ENCODE measurements at places on chromosomes 2 and 18.

- no peak for DNase-seq
These were observed 63.8 kb upstream of the RPL31 start for GRCh38 chr2:100938031-100939026.

DNA sequence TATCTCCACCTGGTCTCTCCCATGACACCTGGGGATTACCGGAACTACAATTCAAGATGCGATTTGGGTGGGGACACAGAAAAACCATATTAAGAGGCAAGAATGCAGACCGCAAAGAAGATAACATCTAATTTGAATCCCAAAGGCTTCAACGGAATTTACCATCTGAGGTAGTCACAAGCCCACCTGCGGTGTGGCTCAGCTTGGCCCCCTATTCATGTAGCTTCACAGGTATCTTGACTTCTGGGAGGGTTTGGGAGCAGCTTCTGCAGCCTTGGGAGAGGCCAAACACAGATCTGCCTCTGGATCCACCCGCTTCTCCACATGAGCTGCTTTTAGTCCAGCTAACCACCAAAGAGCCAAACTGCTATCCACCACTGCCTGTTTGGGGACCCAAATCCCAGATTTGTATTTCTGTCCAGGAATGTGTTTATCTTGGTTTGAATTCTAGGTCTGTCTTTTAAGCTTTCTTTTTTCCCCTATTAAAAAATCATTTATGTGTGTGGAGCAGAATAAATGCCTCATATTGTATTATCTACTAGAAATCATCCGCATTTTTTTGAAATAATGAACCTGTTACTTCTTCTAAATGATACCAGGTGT is 247.6 kb downstream of the DLGAP1 start:
- DNase-seq, result no peak

DNA sequence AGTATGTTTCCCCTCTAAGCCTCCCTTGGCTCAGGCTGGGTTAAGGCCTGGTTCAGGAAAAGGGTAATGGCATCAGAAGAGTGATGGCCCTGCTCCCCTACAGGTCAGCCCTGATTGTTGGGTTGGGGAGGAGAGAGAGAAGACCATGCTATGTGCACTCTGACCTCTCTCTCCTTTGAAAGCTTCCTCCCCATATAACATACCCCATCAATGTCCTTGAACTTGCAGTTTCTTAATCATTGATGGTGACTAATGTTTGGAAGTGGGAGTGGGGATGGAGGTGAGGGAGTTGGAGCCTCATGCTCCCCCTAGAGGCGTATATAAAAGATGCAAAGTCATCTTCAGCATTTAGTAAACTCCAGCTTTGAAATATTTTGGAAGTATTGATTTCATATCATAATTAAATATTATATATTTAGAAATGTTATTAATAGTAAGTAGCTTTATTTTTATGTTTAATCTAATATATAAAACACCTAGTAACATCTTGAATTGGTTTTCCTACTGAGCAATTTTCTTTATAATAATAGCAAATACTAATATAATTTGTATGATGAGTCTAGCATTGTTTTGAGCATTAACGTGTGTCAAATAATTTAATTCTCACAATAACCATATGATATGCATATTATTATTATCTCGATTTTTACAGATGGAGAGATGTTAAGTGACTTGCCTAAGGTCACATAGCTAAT is 8.8 kb downstream of the PLCL1 start:
- no peak for DNase-seq

DNA sequence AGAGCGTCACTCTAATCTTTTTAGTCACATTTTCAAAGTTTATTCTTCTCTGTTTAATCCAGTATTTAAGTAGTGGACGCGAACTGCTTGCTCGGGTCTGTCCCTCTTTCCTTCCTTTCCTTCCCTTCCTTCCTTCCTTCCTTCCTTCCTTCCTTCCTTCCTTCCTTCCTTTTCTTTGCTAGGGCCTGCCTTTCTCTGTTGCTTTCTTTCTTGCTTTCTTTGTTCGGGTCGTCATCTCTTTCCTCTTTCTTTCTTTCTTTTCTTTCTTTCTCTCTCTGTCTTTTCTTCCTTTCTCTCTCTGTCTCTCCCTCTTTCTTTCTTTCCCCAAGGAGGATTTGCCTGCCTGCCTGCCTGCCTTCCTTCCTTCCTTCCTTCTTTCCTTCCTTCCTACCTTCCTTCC is 3.0 kb upstream of the ACKR3 start:
- no peak for DNase-seq

- DNase-seq, result no peak
These were observed 219.0 kb downstream of the SH3BP4 start for GRCh38 chr2:235170536-235171521.

GRCh38 chr2:178101321-178102079 is 10.7 kb upstream of the RBM45 start:
- no peak for DNase-seq

GRCh38 chr2:240989451-240990265 is 8.8 kb upstream of the SNED1 start:
- DNase-seq, result no peak

DNA sequence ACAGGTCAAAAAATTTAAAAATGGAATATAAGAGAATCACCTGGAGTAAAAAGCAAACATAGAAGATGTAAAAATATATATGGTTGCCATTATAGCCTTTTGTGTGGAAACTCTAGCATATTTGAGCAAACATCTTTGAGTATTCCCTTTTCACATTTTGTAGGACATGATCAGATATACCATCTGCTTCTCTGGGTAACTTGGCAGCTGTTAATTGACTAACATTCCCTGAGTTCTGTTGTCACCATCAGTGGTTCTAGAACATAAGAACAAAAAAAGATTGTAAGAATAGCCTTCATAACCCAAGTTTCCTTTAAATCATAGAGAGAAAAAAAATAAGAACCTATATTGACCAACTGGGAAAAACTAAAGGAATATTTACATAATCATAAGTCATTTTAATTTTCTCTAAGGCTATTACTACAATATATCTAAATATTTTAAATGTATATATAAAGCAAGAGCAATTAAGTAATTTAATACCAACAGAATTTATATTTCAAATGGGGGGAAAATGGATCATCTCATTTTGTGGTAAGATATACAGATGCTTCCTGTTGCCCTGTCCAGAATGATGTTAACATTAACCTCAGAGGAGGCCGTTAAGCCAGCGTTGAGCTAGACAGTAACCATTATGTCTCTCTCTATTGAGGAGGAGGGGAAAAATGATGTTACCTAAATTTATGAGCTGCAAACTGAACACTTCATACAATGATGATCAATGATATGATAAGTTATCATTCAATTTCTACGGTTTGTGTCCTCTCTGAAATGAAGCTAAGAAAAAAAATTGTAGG is 9.8 kb upstream of the INO80D start:
- no peak for DNase-seq

GRCh38 chr2:73112026-73112912 is 479 bp downstream of the RAB11FIP5 start:
- DNase-seq, result no peak

- no peak for DNase-seq
These were observed 3.0 kb downstream of the GPR55 start for GRCh38 chr2:230921806-230922595.

- DNase-seq, result no peak
These were observed 1195.7 kb upstream of the ZEB2 start for GRCh38 chr2:145715601-145716000.

DNA sequence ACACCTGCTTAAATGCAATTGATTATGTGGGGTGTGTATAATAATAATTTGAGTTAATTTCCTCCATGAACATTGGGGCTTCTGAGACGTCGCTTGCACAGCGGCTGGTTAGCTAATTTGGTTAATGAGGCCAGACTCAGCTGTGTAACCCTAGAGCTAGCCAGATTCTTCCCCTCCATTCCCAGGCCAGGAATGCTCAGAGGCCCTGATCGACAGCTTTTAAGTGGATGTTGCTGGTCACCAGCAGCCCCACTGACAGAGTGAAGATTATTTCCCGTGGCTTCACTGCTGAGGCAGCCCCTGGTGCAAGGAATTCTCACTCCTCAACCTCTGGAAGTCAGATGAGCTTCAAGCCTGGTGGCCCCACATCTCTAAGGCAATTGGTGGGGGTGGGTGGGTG is 12.4 kb upstream of the EPAS1 start:
- no peak for DNase-seq

GRCh38 chr2:68594674-68595492 is 48.5 kb upstream of the PROKR1 start:
- no peak for DNase-seq

- DNase-seq, result no peak
These were observed 49.0 kb downstream of the KYNU start for GRCh38 chr2:142926445-142926844.

DNA sequence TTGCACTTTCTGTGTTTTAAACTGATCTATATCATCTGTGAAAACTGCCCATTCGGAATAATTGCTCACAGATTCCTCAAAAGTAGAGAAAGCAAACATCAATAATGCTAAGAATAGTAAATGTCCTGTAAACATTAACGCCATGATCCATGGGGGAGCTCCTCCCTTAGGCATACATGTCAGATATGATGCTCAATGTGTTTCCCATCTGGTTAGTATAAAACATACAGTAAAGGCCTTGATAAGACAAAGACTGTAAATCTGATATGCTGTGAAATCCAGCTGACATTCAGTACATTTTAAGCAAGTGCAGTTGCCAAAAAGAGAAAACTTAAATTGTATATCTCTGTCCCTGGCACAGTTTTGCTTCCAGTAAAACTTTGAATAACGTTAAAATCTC is 2.1 kb downstream of the DSEL start:
- DNase-seq, result no peak

DNA sequence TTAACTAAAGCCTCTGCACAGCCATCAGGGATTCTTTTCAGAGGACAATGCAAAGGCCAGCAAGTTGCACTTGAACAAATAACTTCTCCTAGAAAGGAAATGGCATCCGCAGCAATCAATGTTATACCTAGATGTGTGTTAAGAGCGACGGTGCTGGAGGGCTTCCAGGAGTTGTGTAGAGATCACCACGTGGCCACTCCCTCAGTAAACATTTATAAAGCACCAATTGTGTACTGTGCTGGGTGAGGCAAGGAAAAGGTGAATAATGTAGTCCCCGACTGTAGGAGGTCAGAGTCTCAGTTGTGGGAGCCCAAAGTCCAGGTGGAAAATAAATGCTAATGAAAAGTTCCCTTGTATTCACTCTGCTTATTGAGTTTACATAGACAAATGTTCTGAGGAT is 135.0 kb downstream of the ALK start:
- DNase-seq, result no peak

DNA sequence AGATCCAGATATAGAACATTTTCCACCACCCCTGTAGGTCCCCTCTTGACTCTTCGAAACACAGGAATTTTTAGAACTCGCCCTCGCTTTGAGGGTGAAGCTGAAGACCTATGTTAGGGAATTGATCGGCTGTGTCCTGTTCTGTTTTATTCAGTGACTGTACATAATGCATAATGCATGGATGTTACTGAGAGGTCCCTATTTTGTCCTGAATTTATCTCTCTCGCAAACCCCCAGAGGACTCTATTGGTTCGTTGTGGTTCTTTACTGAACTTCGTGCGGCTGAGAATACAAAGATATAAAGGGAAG is 431 bp upstream of the EIF5B start:
- DNase-seq, result no peak

GRCh38 chr2:204796581-204796980 is 251.3 kb downstream of the PARD3B start:
- no peak for DNase-seq

DNA sequence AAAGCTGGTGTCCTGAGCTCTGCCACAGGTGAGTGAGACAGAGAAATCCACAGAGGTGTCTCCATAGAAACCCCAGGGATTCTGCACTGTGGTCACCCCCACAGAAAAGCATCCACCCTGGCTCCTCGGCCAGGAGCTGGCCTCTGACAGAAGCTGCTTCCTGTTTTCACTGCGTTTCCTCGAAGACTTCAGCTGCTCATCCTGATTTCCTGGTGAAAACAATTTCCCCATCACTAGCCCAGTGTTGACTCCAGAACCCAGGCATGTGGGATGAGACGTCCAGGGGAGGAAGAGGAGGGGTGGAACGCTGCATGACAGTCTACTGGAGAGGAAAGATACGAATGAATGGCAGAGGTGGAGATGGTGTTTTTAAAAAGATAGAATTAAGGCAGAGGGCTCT is 60.3 kb upstream of the GPR45 start:
- DNase-seq, result no peak

DNA sequence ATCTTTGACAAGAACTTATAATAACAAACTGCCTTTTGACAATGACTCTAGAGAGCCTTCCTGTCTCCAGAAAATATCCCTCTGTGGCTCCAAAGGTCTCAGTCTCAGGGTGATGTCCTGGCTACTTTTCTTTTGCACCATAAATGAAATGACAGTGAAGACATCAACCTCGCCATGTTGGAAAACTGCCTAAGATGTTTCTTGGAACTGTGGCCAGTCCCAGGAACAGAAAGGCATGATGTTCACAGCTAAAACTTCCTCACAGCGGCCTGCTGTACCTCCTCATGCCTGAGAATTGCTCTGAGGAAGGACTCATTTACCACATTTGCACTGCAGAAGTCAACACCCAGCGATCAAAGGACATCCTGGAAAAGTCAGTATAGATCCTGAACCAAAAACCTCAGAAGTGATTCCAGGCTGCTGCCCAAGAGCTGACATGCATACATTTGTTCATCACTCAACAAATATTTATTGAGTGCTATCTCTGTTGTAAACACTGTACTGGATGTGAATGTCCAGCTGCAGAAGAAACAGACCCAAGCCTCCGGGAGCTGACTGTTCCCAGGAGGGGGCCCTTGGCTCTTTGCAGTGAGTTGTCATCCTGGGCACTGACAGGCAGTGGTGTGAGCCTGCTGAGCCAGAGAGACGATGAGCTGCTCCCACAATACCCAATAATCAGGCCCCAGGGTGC is 64.3 kb upstream of the ACSL3 start:
- DNase-seq, result no peak

DNA sequence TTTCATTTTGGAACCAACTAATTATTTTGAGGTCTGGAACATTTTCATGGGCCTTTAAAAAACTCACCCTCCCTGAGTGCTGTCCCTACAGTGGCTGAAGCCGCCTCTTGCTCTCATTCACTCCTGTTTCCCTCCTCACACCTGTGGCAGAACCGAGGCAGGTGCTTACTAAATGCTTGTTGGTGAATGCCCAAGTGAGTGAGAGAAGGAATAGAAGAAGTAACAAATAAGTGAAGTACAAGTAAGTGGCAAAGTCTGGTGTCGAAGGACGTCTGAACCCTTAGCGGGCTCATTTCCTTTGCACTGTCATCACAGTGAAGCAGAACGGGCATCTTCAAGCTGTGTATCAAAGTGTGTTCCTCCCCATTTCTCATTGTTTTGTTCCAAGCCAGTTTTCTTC is 135.2 kb downstream of the RHBDD1 start:
- no peak for DNase-seq

- DNase-seq, result no peak
These were observed 31.7 kb upstream of the DYNC1I2 start for GRCh38 chr2:171655586-171655985.
